ENCODE measurements at places on chromosomes 3 and 15.

DNA sequence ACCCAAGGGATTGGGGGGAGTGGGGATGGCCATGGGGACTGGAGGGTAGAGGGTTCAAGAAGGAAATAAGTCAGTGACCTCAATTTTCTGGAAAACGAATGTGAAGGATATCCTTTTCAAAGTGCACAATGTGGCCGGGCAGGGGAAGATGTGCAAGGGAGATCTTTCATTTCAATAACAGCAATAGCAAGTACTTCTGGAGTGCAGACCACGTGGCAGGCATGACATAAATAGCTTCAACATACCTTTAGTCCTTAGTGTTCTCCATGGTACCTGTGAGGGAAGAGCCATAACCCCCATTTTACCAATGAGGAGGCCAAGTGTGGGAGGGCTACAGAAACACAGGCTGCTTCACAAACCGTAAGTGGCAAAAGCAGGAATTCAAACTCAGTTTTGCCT, 138.7 kb downstream of the FOXP1 start:
- DNase-seq: no peak

- no peak for DNase-seq
These were observed 27.4 kb upstream of the FOXB1 start for GRCh38 chr15:59976480-59977271.

DNA sequence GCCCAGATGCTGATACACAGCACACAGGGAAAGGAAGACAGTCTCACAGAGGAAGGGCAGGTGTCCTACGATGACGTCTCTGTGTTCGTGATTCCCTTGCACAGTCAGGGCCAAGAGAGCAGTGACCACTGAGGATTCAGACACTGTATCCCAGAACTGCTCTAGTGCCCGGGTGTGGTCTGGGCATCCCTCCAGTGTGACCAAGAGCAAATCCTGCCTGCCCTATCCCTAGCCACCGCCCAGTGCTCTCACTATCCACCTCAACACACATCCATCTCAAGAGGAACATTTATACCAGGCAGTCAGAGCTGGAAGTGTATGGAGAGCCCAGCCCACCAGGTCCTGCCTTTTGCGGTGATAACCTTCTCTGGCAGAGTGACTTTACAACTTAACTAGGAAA, 4.1 kb downstream of the PPM1M start:
- no peak for DNase-seq

- no peak for DNase-seq
These were observed 85.9 kb downstream of the DCLK3 start for GRCh38 chr3:36678216-36679013.

- DNase-seq: no peak
These were observed 6.3 kb downstream of the SH3BP5 start for GRCh38 chr3:15326037-15326436.

- no peak for DNase-seq
These were observed 1337.1 kb downstream of the ROBO1 start for GRCh38 chr3:78430741-78431140.

DNA sequence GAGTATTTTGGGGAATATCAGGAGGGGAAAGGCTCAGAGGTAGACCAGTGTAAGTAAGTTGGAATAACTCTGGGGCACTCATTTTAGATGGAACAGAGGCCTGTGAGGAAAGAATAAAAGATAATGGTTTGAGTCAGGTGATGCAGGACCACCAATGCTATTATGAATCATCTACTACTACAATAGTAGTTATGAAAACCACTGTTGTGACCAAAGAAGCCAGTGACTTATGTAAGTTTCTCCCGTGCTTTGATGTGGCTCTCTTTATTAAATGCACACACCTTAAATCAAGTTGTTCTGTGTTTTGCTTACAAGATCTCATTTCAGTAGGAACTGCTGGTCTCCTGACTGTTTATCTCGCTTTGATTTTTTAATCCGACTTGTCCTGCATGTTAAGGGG, 13.1 kb upstream of the GUCA1C start:
- no peak for DNase-seq

GRCh38 chr15:23645371-23646164, 2.1 kb downstream of the MAGEL2 start:
- no peak for DNase-seq

DNA sequence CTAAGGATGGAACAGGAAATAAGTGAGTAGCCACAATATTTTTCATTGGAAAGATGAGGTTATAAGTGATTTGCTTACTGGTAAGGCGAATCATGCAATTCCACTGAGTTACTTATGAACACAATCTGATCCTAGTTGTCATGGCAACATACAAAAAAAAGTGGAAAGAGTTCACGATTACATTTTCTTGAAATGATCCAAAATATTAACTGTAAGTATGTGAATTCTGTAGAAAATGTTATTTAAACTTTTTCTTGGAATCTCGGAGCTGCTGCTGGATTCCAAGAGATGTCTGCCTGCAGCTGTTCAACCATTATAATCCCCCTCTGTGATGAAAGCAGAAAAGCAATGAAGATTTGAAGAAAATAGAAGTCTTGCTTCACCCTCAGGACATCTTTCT, 120.5 kb downstream of the KBTBD8 start:
- no peak for DNase-seq

GRCh38 chr3:97942801-97943546, 29.3 kb downstream of the RIOX2 start:
- peak; percentile 90 for DNase-seq

- no peak for DNase-seq
These were observed 7.9 kb upstream of the SCN5A start for GRCh38 chr3:38657369-38657768.

- DNase-seq: no peak
These were observed 71.1 kb downstream of the MYO1E start for GRCh38 chr15:59301527-59301926.

DNA sequence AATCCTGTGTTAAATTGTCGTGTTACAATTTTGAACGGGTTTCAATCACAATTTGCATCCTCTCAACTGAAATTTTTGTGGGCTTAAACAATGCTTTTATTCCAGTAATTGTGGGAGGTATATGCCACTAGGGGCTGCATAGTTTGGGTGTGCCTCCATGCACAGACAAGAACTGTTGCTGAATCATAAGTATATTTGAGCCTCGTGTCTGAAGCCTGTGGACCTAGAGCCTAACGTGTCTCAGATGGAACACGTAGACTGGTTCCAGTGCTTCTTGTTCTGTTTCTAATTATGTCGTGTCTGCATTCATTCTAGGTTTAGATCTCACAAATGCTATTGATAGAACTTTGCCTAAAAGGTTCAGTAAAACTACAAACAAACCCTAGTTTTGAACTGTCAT, 363.4 kb downstream of the RBMS3 start:
- no peak for DNase-seq

- no peak for DNase-seq
These were observed 1150.1 kb downstream of the NAALADL2 start for GRCh38 chr3:176009256-176009655.

DNA sequence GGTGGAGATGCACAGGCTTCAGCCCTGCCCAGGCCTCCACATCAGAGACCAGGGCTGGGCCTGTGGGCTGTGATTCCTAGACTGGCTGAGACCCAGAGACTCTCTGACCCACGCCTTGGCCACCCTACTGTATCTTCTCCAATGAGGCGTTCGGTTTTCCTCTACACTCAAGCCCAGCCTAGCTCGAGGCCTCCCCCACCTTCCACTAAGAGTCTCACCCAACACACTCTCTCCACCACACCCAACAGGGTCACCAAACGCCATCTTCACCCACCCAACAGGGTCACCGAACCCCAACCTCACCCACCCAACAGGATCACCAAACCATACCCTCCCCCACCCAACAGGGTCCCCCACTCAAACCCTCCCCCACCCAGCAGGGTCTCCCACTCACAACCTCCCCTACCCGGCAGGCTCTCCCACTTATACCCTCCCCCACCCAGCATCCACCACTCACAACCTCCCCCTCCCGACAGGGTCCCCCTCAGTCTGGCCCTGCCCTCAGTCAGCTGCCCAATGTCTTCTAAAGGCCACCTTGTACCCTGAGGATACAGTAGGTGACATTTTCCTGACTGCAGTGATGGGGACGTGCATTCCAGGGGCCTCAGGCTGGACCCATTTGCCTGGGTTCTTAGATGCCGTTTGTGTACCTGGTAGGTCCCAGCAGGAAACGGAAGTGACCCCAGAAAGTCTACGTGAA, 20.4 kb downstream of the CFAP100 start:
- DNase-seq: no peak

GRCh38 chr3:111238885-111239284, 167.3 kb downstream of the NECTIN3 start:
- DNase-seq: no peak

DNA sequence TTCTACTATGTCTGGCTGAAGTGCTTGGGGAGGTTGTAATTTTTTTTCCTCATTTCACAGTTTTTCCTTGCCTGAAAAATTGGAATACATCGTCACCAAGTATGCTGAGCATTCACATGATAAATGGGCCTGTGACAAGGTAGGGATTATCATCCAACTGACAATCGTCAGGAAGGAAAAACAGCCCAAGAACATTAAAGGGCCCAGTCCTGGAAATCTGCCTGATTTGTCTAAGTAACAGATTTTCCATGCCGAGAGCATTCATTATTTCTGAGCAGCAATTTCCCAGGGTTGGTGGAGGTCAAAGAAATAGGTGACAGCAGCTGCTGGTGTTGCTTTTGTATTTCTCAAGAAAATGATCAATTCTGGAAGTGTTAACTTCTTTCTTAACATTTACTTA, 226.0 kb upstream of the CHRM5 start:
- DNase-seq: no peak

DNA sequence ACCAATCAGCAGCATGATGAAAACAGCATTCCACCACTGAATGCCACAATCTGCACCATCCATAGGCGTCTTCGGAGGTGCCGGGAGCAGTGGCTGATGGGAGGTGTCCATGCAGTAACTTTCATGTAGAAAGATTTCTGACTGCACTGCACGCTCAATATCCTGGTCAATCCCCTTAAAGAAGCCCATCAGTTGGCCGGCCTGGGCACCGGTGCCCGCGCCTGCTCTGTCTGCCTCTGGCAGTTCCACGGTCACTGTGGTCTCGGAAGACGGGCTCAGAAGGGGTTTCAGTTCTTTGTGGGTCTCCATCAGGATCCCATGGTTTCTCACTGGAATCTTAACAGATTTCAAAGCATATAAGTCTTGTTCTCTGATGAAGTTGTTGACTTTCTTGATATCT, 3.9 kb downstream of the LYSMD4 start:
- DNase-seq: no peak

- no peak for DNase-seq
These were observed 7.3 kb upstream of the ISLR2 start for GRCh38 chr15:74123131-74123429.

- no peak for DNase-seq
These were observed 101.1 kb downstream of the DAPK2 start for GRCh38 chr15:63945007-63945788.

DNA sequence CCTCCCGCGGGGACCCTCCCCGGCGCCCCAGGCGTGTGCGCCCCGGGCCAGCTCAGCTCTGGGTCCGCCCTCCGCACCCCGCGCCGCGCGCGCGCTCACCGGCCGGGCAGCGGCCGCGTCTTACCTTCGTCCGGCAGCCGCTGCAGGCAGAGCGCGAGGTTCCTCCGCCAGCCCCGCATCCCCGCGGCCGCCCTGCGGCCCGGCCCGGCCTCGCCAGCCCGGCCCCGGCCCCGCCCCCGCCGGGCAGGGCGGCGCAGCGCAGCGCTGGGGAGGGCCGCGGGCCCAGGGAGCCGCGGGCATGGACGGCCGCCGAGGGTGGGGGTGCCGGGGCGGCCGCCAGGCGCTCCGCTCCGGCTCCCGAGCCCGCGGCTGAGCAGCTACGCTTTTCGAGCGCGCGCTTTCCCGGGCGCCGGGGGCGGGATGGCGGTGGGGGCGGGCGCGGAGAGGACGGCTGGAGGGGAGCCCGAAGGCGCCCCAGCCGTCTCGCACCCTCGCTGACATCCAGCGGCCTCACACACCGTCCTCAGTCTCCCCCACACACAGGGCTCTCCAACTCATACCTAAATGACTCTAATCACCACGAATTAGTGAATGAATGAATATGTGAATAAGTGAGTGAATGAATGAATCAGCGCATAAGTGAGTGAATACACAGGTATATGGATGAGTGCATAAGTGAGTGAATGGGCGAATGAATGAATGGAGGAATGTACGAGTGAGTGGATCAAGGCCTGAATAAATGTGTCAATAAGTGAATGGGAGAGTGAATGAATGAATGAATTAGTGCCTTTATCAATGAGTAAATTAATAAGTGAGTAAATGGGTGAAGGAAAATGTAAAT, 48.5 kb upstream of the CCDC174 start:
- DNase-seq: no peak

- DNase-seq: no peak
These were observed 11.6 kb downstream of the ARL6IP5 start for GRCh38 chr3:69096299-69096698.

GRCh38 chr3:183122257-183122932, 23.1 kb upstream of the MCCC1 start:
- DNase-seq: peak; percentile 75

DNA sequence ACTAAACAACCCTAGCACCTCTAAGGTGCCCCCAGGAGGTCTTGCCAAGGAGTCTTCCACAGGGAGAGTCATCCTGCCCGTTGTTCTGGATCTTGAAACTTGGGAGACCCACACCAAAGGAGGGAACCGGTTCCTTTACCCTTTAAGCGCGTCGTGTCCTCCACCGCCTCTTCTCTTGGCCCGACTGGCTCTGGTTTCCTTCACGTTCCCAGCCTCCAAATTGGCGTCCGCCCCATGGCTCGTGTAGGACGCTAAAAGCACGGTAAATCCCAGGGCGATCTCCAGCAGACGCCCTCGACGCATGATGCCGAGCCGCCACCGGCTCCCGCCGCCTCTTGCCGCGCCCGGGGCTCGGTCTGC, 1.1 kb downstream of the FBN1 start:
- DNase-seq: no peak

DNA sequence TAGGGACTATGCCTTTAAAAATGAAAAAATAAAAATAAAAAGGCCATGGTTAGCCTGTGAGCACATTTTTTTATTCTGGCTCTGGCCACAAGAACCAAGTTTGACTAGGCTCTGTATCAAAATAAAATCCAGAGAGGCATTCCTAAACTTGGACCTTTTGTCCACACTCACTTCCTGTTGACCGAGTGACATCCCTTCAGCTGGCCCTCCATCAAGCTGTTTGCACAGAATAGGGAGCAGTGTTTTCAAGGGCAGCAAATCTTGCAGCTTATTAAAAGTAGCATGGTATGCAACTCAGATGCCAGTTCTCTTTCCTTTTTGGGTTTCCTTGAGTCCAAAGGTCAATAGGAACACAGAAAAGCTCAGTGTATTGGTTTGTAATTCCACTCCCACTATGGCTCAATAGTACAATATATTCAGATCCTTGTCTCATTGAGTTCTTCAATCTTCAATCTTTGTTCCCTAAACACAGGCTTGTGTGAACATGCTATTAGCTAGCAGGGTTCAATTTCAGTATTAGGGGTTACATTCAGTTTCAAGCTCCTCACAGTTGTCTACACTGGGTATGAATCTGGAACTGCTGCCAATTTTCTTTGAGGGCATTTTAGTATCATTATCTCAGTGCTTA, 244.5 kb downstream of the RBMS3 start:
- DNase-seq: no peak

GRCh38 chr3:72175296-72175858, 390.4 kb upstream of the PROK2 start:
- no peak for DNase-seq

DNA sequence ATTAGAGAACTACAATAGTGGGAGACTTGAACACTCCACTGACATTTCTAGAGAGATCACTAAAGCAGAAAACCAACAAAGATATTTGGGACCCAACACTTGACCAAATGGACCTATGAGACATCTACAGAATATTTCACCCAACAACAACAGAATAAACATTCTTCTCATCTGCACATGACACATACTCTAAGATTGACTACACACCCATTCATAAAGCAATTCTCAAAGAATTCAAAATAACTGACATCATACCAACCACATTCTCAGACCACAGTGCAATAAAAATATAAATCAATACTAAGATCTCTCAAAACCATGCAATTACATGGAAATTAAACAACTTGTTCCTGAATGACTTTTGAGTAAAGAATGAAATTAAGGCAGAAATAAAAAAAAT, 473.7 kb downstream of the LPP start:
- no peak for DNase-seq
